ENCODE measurements at places on chromosomes 7 and 10.

DNA sequence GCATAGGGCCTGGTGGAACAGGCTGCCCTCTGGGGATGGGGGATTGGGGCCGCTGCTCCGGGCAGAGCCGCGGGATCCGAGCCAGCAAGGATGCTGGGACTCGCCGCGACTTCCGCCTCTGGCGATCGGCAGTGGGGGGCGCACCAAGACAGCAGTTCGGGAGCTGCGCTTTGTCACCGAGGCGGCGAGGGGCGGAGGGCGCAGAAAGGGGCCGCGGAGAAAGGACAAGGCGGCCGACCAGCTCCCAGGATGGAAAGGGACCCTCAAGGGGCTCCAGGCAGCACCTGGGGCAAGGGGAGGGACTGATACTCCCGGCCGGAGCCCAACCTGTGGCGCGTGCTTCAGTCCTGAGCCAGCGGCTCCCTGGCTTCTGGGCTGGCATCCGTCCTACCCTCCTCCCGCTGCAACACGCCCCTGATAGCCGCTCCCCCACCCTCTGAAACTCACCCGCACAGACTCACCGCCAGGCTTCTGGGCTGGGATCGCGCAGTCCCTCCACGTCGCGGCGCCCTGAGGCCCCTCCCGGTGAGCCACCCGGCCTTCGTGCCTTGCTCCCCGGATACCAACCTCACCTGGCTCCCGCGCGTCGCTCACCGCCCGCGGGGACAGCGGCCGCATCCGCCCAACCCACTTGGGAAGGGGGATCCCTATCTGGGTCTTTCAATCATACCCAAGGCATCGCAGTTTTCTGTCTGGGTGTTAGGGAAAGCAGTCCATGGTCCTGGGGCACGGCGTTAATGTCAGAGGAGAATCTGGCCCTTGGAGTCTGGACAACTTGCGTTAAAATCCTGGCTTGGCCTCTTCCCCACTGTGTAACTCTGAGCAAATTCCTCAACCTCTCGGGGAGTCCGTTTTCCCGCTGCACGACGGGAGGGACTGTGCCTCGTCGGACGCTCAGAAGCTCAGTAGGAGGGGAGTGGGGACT is 7.0 kb upstream of the EVX1 start:
- no peak for DNase-seq

DNA sequence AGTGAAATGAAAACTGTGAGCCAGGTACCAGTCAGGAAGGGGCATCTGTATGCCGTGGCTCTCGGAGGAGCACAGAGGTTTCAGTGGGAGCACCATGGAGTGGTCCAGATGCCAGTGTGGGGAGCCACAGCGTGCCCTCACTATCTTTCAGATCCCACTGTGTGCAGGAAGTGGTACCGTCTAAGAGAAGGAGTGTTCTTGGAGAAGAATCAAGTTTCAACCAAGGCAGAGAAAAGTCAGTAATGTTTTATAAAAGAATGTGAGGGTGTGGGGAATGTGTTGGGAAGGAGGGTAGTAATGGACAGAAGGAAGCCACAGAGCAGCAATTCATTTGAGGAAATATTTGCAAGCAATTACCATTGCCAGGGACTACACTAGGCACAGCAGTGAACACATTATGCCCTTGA is 35.6 kb downstream of the PRKAR2B start:
- DNase-seq = no peak

DNA sequence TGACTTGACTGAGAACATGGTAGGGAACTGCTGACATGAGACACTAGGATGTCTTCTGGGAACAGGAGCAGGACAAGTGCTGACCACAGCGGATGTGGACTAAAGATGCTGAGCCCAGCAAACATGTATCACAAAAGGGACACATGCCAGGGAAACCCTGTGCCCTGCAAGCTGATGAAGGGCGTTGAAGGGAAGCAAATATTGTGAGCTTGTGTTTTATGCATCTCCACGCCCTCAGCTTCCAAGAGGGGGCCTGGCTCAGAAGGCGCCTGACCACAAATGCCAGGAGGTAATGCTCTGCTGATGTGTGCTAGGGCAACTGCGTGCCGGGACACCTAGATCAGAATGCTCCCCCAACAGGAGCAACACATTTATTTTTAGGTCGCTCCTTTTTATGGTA is 207.3 kb downstream of the CXCL12 start:
- no peak for DNase-seq

DNA sequence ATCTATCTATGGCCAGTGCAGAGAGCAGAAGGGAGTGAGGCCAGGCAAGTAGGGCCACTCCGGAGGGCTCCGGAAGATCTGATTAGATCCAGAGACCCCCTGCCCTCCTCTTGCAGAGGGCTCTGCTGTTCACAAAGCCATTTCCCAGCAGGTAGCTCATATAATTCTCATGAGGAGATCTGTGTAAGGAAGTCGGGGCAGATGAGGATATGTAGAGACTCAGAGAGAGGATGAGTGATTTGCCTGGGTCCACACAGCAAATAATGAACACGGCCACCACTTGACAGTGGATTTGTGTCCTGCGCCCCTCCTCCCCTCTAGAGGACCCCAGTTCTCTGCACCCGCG is 2.6 kb downstream of the MUC12 start:
- no peak for DNase-seq

GRCh38 chr7:129169171-129169671 is 19.2 kb upstream of the SMO start:
- peak; percentile 25 for DNase-seq

DNA sequence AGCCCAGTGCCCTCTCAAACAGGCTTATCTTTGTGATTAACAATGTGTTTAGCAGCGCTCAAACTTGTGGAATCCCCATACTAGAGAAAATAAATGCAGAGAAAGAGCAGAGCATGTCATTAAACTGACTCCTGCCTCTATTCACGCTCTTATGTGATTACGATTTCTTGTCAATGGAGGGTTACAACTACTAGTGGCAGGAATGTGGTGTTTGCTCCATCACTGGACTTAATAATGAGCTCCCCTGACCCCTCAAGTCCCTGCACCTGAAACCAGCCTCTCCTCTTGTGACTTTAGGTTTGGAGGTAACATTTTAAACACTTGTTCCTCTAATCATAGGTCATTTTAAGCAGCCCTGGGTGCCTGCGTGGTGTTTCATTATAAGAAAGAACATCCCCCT is 121.9 kb downstream of the PLPP4 start:
- DNase-seq = no peak
